ENCODE measurements at places on chromosomes 11 and 22. TPM values are rescaled to one million over a fixed set of nuclear protein-coding genes. Genes with fewer than 3 reads are reported as not detected.

SMIM35 gene
- not detected for total RNA-seq

KCNJ11 gene
- 3.0 TPM for total RNA-seq

DEUP1 gene
- total RNA-seq = 1.2 TPM

HEPACAM gene
- 0.07 TPM for total RNA-seq

AGBL2 gene
- total RNA-seq = 3.5 TPM

HEPHL1 gene
- not detected for total RNA-seq

GRK3 gene
- total RNA-seq = 15.0 TPM

MYOD1 gene
- total RNA-seq = not detected

PRCP gene
- 68.3 TPM for total RNA-seq

- DNase-seq = no peak
Observed at GRCh38 chr11:72328366-72329224, 84.6 kb upstream of the PHOX2A start.

GRCh38 chr11:80512491-80512890 lies 1071.7 kb upstream of the TENM4 start:
- DNase-seq = no peak

GRCh38 chr11:124329787-124330478 lies 9.9 kb upstream of the OR8D2 start:
- no peak for DNase-seq

DNA sequence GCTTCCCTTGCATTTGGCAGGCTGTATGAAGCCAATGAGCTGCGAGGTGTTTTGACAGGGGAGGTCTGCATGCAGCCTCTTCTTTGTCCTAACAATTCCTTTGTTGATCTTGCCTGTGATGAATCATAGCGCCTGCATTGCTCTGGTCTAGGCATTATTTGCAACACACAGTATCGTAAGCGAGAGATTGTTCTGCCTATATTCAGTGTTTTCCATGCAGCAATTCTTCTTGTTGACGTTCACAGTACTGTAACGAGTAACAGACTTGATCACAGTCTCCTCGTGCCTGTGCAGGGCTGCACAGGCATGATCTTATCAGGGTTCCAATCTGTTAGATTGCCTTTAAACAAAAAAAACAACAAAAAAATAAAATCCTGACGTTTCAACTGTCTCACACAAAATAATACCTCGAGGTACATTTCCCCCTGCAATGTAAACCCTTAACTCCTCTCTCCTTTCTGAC lies 13.9 kb upstream of the ADSL start:
- no peak for DNase-seq

GRCh38 chr22:30104501-30105156 lies 24.4 kb downstream of the HORMAD2 start:
- no peak for DNase-seq

GRCh38 chr22:29216011-29216872 lies 10.5 kb downstream of the EMID1 start:
- no peak for DNase-seq

DNA sequence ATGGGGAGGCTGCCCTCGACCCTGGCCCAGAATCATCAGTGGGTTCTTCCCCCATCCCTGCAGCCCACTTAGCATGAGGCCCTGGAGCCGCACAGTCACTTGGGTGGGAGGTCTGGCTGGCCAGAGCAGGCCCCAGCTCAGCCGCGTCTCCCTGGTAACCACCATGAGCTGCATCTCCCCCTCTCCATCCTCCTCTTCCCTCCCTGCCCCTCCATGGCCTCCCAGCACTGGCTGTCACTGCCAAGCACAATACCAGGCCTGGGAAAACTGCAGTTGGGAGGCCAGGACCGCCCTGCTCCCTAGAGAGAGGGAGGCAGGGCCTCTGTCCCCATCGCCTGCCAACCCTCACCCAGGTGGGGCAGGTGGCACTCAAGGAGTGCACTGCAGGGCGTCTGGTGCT lies 8.0 kb downstream of the CSDC2 start:
- no peak for DNase-seq

GRCh38 chr22:33476716-33477115 lies 418.5 kb upstream of the SYN3 start:
- DNase-seq = no peak

- DNase-seq = no peak
Observed at GRCh38 chr11:88103337-88104206, 71.7 kb downstream of the RAB38 start.

DNA sequence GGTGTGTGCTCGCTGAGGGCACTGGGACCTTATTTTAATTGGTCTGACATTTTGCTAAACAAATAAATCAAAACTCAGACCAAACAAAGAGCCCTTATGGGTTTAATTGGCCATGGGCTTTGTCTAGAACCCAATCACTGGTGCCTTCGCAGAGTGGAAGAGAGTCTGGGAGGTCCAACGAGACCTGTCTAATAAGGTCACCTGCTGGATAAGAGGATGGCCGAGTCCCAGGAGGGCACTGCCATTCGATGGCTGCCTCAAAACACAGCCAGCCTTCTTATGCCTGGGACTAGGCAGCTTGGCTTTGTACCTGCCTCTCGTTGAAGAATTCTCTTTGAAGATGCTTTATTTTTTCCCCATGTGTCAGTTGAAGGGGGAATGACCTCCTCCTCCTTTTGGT lies 171.1 kb downstream of the CEP164 start:
- no peak for DNase-seq

GRCh38 chr11:64499261-64500004 lies 91.6 kb upstream of the SLC22A12 start:
- no peak for DNase-seq

- no peak for DNase-seq
Observed at GRCh38 chr11:122816761-122817520, 21.4 kb upstream of the CRTAM start.

Measured in mesothelial cell of epicardium (in vitro differentiated cells).